Fibroblast of skin of back (primary cell): ENCODE measurements at places on chromosomes 5 and 9.

- no peak for DNase-seq
These were observed 188.5 kb downstream of the EPB41L4A start for GRCh38 chr5:112230606-112231005.

GRCh38 chr9:114283551-114284111, 39.3 kb upstream of the ORM1 start:
- no peak for DNase-seq

DNA sequence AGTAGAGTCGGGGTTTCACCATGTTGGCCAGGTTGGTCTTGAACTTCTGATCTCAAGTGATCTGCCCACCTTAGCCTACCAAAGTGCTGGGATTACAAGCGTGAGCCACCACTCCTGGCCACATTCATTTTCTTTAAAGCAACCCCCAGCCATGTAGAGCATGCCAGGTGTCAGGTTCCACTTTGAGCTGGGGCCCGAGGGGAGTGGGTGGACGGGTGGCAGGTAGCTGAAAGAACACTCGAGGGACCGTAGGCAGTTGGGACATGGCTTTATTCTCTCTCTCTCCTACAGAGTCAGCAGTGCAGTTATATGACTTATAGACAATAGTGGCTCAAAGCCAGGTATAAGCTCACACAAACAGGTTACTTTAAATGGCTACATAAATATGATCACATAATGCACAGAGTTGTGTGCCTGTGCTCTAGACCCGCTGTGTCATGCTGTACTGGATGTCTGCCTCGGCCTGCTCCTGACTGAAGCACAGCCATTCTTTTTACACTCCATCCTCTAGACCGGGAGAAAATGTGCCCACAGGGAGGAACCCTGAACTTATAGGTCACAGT, 60.5 kb upstream of the FAM120A start:
- DNase-seq: no peak

DNA sequence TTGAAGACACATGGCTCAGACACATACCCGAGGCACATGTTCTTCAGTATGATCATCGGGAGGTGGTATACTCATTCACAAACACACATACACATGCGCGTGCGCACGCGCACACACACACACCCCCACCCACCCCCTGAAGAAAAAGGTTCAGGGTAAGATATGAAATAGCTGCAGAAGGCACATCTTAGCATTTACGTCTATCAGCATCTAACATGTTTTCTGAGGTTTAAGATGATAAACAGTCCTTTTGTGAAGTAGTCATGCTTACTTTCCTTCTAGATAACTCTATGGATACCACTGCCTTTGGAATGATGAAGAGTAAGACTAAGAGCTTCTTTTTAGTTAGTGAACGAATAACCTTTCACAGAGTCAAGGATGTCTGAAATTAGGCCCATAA, 105.1 kb upstream of the GNA14 start:
- no peak for DNase-seq

GRCh38 chr5:145283141-145283810, 551.9 kb downstream of the PRELID2 start:
- no peak for DNase-seq

- DNase-seq: no peak
These were observed 427.9 kb upstream of the CLINT1 start for GRCh38 chr5:158286827-158287226.

GRCh38 chr9:136048560-136049411, 46.3 kb downstream of the NACC2 start:
- DNase-seq: no peak

DNA sequence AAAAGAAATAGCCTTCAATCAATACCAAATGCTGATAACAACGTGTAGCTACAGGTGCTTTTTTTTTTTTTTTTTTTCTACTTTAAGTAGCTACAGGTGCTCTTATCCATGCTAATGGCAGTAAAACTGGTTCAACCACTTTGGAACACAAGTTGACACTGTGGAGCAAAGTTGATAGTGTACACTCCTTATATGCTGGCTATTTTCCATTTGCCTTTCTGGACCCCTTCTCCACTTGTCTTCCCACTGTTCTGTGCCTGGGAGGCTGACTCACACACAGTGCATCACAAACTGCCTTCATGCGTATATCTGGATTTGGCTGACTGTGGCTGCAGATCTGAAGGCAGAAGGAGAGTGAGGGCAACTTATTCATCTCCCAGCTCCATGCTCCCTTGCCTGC, 247.9 kb downstream of the MSX2 start:
- no peak for DNase-seq

DNA sequence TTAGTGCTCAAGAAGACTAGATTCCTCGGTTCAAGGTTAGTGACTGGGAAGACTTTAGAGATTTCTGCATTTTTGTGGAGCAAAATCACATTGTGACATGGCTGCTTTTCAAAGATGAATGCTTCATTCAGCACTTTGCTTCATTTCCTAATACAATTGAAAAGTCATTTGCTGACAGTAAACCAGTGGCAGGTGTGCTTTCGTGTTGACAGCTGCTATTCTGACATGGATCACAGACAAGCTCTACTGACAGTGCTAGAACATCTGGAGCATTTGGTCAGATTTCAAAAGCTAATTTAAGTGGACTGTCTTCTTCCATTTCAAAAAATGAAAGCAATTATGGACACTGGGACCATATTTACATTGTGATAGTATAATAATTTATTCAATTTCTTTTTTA, 1060.1 kb downstream of the PTPRD start:
- no peak for DNase-seq

- peak; percentile 46 for DNase-seq
These were observed 69.4 kb upstream of the NFIB start for GRCh38 chr9:14383294-14383693.

DNA sequence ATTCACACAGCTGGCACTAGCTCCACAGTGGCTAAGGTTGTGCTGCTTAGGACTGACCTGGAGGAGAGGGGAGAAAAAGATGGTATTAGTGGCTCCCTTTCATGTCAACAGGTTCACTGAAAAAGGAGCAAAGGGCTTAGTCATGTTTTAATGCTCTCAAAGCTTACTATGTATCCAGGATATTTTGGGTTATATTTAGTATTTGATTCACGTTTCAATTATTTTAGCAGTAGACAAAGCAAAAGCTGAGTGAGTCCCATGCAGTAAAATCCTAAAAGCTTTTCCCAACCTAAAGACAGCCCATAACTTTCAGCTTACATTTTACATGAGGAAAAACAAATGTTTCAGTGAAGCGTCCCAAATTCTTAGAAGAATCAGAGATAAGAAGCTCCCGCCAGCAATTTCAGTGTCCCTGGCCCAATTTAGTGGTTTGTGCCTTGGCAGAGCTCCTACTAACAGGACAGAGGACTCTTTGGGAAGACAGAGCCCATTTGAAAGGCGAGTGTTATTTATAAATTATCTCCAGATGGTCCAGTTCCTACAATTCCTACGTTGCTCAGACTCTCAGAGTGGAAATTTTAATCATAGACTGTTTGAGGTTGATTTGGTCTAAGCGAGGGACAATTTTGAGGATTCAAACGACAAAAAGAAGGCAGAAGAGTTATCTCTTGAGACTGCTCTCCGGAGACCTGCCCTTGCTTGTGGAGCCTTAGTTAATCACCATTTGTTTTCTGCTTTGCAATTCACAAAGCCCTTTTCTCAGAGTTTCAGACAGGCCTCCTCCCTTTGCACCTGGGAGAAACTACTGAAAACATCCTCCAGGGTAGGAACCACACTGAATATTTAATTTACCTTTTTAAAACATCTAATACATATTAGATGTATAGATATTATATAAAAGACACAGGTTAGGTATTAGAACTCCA, 225.0 kb upstream of the ANKRD55 start:
- peak; percentile 79 for DNase-seq
